Skeletal muscle cell (primary cell): ENCODE measurements at places on chromosomes 1 and 21.

DNA sequence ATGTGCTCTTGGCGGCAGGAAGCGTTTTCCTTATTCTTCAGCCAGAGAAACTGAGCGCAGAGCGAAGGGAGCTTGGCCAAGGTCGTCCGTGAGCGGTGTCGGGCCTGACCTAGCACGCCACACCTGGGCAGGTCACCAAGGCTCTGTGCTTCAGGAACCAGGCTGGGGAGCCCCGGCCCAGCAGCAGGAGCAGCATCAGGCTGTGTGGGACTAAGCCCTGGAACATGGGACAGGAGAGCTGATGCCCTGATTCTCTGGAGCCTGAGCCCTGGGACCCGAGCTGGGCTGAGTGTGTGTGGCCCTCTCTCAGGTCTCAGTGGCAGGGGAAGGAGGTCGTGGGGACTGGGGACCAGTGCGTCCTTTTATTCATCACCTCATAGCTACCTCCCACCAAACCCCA lies 65.2 kb upstream of the ABCG1 start:
- DNase-seq: no peak

DNA sequence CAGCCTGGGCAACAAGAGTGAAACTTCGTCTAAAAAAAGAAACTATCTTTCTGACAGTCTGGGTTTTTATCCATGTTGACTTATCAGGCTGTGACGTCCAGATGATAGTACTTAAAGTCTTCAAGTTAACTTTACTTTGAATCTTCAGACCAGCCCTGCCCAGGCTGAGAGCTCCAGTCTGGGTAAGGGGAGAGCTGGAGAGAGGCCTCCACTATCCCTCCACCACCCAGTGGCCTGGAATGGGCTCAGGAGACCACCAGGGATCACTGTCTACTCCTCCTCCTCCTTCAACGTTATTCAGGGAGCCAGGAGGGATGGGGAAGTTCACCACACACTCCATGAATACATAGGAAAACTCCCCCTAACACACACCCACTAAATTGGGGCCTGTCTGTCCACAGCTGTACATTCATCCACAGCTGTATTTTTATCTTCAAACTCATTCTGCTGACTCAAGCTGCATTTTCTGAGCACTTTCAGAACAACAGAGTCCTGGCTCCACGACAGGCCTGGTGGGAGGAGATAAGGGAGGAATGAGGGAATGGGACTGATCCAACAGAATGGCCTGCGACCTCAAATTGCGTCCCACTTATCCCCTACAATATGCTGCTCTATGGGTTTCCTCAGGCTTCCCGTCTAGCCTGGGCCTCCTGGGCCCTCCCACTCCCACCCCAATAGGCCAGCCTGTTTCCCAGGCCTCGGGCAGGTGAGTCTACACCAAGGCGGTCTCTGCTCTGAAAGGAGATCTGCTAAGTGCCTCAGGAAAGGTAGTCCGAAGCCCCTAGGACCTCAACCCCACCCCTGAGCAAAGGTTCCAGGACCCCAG lies 1.8 kb downstream of the SLC45A3 start:
- DNase-seq: no peak

- DNase-seq: no peak
Observed at GRCh38 chr1:224851210-224851847, 78.1 kb upstream of the DNAH14 start.

- no peak for DNase-seq
Observed at GRCh38 chr21:36186506-36187399, 30.1 kb downstream of the DOP1B start.

DNA sequence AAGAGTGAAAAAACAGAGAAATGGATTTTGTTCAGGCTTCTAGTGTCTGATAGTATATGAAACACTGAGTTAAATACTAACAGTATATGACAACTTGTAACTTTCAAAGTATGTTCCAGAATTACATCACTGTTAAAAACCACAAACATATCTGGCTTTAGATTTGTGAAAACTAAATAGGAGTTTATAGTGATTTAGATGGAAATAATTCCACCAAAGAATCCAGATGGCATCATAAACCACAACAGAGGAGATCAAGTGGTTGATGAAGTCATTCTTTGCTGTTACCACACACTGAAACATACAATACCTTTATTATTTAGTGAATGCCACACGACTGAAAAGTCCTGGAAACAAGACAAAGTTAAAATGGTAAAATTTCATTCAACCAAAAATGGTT lies 37.2 kb downstream of the ALG14 start:
- peak; percentile 82 for DNase-seq

- no peak for DNase-seq
Observed at GRCh38 chr1:116827607-116828105, 73.4 kb downstream of the CD2 start.

- DNase-seq: no peak
Observed at GRCh38 chr1:4939266-4939665, 284.9 kb downstream of the AJAP1 start.

GRCh38 chr1:172338295-172338735 lies 82.2 kb upstream of the C1orf105 start:
- no peak for DNase-seq

DNA sequence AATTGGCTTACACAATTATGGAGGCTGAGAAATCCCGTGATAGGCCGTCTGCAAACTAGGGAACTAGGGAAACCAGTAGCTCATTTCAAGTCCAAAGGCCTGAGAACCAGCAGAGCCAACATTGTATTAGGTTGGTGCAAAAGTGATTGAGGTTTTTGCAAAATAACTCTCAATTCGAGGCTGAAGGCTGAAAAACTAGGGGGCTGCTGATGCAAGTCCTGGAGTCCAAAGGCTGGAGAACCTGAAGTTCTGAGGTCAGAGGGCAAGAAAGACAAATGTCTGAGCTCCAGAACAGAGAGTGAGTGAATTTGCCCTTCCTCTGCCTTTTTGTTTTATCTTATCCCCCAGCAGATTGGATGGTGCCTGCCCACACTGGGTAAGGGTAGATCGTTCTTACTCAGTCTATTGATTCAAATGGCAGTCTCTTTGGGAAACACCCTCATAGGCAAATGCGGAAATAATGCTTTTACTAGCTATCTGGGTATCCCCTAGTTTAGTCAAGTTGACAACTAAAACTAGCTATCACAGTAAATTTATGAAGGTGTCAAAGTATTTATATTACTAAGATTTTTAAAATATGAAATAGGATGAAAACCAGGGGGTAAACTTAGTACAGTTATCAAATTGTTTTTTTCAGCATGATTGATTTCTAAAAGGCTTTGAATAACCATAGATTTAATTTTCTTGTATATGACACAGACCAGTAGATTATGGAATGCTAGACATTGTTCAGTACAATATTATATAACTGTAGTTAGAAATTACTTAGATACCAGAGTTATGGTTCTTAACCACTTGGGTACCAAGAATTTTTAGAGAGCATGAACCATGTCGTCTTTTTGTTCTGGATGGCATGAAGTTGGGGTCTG lies 15.4 kb downstream of the RABGAP1L start:
- DNase-seq: no peak

- no peak for DNase-seq
Observed at GRCh38 chr1:206467915-206468314, 2.4 kb upstream of the IKBKE start.

GRCh38 chr1:187342495-187342894 lies 513.7 kb downstream of the PLA2G4A start:
- DNase-seq: no peak

DNA sequence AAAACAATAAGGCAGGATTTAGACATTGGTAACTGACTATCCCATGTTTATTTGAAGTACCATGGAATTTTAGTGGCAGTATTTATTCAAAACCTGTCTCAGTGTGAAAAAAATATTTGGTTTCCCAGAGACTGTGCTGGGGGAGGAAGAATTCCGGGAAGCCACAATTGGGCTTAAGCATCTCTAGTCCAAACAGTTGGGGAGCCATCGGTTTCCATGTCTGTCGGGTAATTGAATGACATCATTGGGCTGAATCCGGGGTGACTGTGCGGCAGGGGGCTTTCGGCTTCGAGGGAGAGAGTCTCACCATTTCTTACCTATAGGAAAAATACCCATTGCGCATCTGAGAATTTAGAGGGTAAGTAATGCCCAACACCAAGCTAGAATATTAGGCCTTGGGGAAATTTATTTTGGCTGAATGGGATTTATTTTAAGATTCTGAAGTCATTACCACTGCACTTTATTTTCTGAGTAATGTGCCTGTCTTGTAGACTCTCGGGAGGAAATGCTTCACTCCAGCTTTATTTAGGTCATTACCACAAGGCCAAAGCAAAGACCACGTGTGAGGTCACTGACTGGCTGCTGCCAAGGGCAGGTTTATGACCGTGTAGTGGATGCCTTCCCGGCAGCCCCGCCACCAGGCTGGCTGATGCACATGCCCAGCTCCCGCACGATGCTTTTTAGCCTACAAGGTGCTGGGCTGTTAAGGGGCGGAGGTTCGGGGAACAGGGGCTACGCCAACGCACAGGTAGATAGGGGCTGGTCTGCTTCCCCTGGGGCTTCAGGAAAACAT lies 23.1 kb upstream of the UMODL1 start:
- DNase-seq: peak; percentile 90

DNA sequence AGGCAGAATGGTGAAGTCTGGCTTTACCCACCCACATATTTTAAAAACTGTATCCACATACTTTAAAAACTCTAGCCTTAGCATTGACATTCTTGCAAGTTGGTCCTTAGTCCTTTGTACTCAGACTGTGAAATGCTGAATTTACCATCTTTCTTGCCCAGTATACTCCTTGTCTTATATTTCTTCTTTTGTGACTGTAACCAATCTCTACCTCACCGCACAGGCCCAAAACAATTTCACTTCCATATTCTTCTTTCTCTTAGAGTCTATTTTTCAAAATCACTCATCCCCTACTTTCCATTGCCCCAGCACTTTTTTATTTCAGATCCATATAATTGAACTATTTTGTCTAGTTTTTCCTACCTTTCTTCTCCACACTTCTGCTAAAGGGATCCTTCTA lies 892.4 kb upstream of the B3GALT2 start:
- no peak for DNase-seq

DNA sequence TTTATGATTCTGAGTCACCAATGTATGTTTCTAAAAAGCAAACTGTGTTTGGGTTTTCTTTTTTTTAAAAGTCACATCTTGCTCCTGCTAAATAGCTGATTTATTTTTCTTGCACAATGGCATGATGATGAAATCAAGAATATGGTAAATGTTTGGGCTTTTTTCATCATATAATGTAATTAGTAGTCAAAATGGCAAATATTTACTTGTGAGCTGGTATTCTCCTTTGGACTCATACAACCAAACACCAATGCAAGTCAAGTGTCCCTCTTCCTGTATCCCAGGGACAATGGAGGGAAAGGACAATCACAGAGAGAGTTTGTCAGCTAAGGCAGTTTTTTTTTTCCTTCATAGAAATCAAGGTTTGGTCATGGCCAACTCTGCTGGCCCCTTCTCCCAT lies 94.6 kb upstream of the RALGPS2 start:
- no peak for DNase-seq

DNA sequence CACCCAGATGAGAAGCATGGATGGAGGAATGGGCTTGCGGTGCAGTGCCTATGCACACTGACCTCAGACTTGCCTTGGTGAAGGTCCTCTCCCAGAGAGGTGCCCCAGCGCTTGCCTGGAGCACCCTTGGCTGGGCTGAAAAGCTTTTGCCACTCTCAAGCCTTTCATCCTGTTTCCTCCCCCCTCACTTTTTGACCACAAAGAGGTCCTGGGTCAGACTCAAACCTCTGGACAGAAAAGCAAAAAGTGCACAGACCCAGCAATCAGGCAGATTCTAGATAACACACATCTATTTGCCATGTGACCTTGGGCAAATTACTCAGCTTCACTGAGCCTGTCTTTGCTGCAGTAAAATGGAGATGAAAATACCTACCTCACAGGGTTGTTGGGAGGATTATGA lies 7.3 kb downstream of the TMEM35B start:
- DNase-seq: no peak

DNA sequence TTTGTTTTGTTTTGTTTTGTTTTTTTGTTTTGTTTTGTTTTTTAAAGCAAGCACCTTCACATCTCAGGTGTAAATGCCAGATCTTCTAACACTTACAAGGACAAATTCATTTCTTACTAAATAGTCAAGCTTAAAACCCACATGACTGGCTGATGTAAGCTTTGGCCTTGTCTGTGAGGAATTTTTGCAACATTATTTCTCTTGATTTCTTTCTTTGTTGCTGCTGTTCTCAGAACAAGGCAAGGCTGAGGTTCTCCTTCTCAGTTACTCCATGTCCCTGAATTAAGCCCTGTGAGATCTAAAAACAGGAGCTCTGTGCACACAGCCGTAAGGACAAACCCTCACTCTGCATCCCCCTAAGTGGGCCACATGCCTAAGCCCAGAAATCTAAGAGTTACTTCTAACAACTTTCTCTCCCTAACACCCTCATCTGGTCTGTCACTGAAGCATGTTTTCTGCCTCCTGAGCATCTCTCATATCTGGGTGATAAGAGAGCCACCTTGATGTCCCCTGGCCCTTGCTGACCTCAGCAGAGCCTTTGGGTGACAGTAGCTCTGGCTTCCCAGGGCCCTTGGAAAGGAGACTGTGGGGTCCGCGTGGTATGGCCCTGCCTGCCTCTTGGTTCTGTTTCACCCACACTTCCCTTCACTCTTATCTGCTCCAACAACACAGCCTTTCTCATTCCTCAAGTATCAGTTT lies 81.2 kb upstream of the HOOK1 start:
- DNase-seq: no peak

DNA sequence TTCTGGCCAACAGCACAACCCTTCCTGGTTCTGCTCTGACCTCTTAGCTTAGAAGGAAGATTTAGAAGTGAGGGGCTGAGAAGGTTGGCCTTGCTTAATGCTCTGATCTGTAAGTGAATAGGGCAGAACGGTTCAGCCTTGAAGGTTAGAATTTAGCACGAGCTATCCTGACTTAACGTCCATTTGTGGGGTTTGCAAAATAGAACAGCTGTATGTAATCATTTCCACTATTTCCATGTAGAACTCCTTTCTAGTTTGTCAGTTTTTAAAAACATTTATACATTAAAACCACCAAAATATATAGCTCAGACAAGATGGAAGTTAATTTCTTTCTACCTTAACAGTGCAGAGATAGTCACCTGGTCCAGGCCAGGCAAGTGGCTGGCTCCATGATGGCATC lies 89.9 kb downstream of the TBX19 start:
- DNase-seq: no peak

DNA sequence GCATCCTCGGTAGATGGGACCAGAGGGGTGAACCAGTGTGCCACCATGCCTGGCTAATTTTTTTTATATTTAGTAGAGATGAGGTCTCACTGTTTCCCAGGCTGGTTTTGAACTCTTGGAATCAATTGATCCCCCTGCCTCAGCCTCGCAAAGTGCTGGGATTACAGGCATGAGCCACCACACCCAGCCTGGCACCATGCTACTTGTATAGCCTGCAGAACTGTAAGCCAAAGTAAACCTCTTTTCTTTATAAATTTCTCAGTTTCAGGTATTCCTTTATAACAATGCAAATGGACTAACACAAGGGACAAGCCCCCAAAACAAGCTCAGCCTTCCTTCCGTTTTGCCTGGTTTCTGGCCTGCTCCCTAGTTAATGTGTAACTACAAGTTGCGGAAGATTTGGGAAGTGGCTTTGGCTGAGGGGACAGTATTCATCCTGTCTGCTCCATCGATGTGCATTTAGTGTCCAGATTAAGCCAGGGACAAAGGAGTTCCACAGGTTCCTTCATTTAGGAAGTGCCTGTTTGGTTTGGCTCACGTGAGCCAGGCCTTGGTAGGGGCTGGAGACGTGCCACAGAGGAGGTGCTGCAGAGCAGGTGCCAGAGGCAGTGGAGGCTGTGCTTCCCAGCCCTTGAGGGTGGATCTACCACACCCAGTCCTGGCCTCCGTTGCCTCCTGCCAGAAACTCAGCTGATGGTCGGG lies 4.4 kb downstream of the AVPR1B start:
- no peak for DNase-seq
